ENCODE measurements at places on chromosomes 4 and X. TPM values are rescaled to one million over a fixed set of nuclear protein-coding genes. Genes with fewer than 3 reads are reported as not detected.

GRCh38 chr4:66750273-66750672, 795.0 kb downstream of the CENPC start:
- no peak overlapping the region for H3K27ac ChIP-seq
- H3K36me3 ChIP-seq = no peaks in the 10 kb centered on the region
- no peaks in the 10 kb centered on the region for H3K4me1 ChIP-seq
- no peak overlapping the region for H3K4me3 ChIP-seq
- DNase-seq = no peak
- no peaks in the 10 kb centered on the region for H3K27me3 ChIP-seq

DNA sequence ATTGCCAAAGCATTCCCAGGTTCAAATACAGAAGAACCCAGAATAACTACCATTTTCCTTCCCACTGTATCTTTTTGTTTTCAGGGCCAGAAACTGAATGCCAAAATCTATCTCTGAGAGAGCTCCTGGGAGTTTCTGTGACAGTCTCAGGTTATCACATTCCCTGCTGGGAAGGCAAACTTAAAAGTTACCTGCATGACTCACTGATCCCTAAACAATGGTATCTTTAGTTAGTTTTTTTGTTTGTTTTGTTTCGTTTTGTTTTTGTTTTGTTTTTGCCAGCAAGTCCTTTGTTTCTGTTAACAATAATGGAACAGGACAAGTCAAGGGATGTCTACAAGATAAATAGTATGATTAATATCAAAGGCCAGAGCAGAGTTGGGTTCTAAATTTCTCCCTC, 34.3 kb downstream of the PAPSS1 start:
- no peaks in the 10 kb centered on the region for H3K4me1 ChIP-seq
- H3K36me3 ChIP-seq = no peaks in the 10 kb centered on the region
- no peak overlapping the region for H3K27ac ChIP-seq

DNA sequence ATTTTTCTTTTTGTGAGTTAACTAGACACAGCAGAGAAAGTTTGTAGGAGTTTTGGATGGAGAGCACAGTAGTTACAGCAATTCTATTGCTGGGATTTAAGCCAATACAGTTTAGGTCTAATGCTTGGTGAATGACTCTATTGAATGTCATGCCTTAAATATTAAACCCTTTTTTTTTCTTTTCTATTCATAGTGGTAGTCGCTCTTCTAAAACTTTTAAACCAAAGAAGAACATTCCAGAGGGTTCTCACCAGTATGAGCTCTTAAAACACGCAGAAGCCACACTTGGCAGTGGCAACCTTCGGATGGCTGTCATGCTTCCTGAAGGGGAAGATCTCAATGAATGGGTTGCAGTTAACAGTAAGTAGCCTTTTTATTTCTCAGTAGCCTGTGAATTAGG, 34.8 kb upstream of the DCK start:
- DNase-seq = no peak
- H3K27ac ChIP-seq = no peak overlapping the region
- H3K27me3 ChIP-seq = no peaks in the 10 kb centered on the region
- no peak overlapping the region for H3K4me3 ChIP-seq
- no peaks in the 10 kb centered on the region for H3K4me1 ChIP-seq

- no peaks in the 10 kb centered on the region for H3K27me3 ChIP-seq
- no peak overlapping the region for H3K27ac ChIP-seq
- H3K4me1 ChIP-seq = no peaks in the 10 kb centered on the region
Measured at GRCh38 chr4:154497889-154498288, 6.3 kb upstream of the DCHS2 start.

DNA sequence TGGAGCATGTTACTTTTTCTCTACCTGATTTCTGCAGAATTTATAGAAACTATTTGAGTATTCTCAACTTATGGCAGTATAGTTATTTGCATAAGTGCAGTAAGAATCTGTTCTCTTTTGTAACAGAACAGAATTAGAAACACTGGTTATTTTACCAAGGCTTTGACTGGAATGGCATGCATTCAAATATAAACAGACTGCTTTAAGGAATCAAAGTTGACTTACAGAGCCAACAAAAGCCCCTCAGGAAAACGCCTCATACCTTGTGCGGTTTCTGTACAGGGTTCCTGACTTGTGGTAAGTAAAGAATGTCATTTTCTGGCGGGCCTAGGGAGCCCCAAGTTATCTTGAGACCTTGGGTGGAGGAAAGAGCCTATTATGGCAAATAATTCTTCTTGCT, 97.1 kb downstream of the GPR143 start:
- no peaks in the 10 kb centered on the region for H3K4me1 ChIP-seq
- no peaks in the 10 kb centered on the region for H3K36me3 ChIP-seq

- H3K4me1 ChIP-seq = no peaks in the 10 kb centered on the region
- no peak for DNase-seq
- H3K36me3 ChIP-seq = no peaks in the 10 kb centered on the region
- H3K27me3 ChIP-seq = no peaks in the 10 kb centered on the region
- no peak overlapping the region for H3K4me3 ChIP-seq
- H3K27ac ChIP-seq = no peak overlapping the region
Measured at GRCh38 chrX:31580227-31580626, 508.4 kb upstream of the FTHL17 start.

GRCh38 chr4:72997409-72997808, 72.1 kb downstream of the COX18 start:
- no peak for DNase-seq
- H3K4me1 ChIP-seq = no peaks in the 10 kb centered on the region
- no peaks in the 10 kb centered on the region for H3K36me3 ChIP-seq
- no peak overlapping the region for H3K27ac ChIP-seq
- H3K27me3 ChIP-seq = no peaks in the 10 kb centered on the region

GRCh38 chr4:101346351-101347266, 717 bp downstream of the PPP3CA start:
- H3K27ac ChIP-seq = peak overlapping the region; percentile 88
- H3K36me3 ChIP-seq = no peaks in the 10 kb centered on the region
- H3K4me3 ChIP-seq = peak overlapping the region; percentile 82
- H3K27me3 ChIP-seq = no peaks in the 10 kb centered on the region

DNA sequence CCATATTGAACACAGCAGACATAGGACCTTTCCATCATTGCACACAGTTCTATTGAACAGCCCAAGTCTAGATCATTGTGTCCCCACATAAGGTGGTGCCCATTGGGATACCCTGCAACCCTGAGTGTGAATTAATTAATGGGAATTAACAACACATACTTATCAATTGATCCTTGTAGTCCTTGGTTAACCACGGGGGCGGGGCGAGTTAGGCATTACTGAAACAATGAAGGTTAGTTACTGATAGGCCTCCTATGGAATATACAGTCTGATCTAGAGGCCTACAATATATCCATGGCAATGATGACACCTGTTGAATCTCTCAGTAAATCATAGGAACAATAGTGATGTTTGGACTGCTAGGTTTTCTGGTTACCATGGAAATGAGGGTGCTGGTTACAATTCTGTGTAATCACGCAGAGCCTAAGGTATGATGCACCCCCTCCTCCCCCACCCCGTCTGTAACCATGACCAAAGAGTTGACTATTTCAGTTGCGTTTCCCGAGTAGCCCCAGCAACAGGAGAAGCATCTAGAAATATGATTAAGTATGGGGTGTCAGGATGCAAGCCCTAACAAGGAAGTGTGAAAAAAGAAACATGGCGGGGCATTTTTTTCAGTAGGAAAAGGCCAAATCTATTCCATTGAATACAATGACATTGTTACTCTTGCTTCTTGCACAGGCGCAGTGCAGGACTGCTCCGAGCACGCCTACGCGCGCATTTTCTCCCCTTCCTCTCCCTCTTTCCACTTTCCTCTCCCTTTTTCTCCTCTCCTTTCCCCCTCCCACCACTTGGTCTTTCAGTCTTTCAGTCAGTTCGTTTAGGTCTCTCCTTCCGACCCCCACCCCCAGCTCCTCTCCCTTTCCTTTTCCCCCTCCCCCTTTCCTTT, 677 bp upstream of the NONO start:
- H3K27ac ChIP-seq = peak overlapping the region; percentile 89
- no peaks in the 10 kb centered on the region for H3K4me1 ChIP-seq
- H3K27me3 ChIP-seq = no peaks in the 10 kb centered on the region
- no peak for DNase-seq
- peak overlapping the region; percentile 36 for H3K4me3 ChIP-seq

GRCh38 chr4:88286897-88287296, 2.5 kb upstream of the PPM1K start:
- DNase-seq = no peak
- no peaks in the 10 kb centered on the region for H3K27me3 ChIP-seq
- H3K4me1 ChIP-seq = no peaks in the 10 kb centered on the region
- peak overlapping the region; percentile 99 for H3K27ac ChIP-seq
- H3K4me3 ChIP-seq = no peak overlapping the region
- H3K36me3 ChIP-seq = no peaks in the 10 kb centered on the region

DNA sequence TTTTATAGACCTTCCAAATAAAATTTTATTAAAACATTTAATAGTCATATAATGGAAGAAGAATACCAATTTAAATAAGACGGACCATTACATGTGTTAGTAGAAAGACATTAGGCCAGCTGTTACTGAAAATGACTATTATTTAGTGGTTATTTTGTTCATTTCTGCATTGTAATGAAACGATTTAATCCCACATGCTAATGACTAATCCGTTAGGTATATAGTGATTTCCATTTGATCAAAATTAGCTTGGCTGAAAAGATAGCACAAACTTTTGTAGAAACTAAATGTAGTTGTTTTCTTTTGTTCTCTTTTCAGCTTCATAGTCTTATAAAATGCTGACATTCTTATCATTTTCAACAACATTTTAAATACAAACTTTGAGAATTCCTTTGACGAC, 556.1 kb upstream of the TENM3 start:
- no peak overlapping the region for H3K4me3 ChIP-seq
- H3K36me3 ChIP-seq = no peaks in the 10 kb centered on the region
- no peaks in the 10 kb centered on the region for H3K4me1 ChIP-seq
- DNase-seq = no peak
- no peak overlapping the region for H3K27ac ChIP-seq

DNA sequence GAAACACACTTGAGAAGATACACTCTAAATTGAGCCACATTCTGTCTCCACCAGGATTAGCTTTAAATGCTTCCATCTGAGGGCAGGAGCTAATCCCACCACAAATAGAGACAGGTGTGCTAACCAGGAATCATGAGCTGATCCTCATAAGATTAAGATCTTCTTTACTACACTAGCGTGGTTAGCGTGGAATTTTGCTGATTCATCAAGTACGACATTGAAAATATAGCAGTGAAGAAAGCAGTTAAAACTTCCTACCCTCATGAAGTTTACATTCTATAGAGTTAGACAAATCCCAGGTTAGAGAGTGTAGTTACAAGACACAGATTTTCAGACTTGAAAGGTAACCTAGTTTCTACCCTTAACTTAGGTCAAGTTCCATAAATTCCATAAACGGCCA, 5.3 kb upstream of the APELA start:
- H3K27ac ChIP-seq = no peak overlapping the region
- H3K27me3 ChIP-seq = no peaks in the 10 kb centered on the region

DNA sequence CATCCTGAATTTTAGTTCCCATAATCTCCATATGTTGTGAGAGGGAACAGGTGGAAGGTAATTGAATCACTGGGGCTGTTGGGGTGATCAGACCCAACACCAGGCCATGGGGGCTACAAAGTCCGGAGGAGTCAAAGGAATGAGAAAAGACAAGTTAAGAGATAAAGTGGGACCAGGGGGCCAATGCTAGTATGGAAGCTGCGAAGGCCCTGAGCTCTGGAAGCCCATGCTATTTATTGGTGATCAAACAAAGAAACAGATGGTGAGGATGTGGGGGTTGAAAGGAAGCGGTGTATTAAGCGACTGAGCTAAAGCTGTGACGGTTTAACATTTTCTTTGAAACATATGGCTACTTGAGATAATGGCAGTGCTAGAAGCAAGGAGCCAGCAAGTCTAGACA, 132.8 kb downstream of the PDGFC start:
- peak overlapping the region; percentile 69 for H3K27ac ChIP-seq
- no peaks in the 10 kb centered on the region for H3K4me1 ChIP-seq
- H3K4me3 ChIP-seq = no peak overlapping the region

DNA sequence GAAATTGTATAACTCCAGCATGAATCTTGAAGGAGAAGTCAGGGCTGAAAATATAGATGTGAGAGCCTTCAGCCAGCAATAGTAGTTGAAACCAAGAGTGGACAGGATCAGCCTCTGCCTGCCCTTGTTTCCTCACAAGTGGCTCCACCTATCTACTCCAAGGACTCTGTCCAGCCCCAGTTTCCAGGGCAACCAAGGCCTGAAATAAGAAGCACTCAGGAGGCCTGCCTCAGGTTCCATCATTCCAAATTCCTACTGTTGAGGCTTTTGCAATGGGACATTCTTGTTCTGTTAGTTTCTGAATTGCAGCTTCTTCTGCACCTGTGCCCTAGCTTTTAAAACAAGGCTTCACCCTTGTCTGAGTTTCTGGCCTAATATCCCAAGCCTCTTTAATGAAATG, 41.6 kb downstream of the TRPC5OS start:
- no peaks in the 10 kb centered on the region for H3K27me3 ChIP-seq
- H3K4me3 ChIP-seq = no peak overlapping the region
- no peak for DNase-seq
- H3K36me3 ChIP-seq = no peaks in the 10 kb centered on the region
- H3K27ac ChIP-seq = no peak overlapping the region

DNA sequence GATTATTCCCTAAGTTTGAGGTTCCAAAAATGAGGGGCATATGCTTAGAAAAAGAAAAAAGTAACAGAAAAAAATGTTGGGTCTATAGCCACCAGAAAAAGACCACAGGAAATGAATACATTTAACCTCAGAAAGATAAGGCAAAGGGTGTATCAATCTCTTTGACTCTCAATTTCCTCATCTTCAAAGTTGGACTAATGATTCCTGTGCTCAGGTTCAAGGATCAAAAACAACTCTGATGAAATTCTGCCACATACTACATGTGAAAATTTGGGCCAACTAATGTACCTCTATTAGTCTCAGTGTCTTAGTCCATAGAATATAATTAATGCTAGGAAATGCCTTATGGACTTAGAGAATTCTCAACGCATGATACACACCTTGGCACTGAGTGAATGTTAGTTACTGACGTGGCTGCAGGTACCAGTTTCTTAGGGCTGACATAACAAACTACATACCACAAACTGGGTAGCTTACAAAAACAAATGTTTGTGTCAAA, 257.7 kb downstream of the ANKRD50 start:
- H3K27ac ChIP-seq = no peak overlapping the region
- H3K27me3 ChIP-seq = no peaks in the 10 kb centered on the region
- no peak overlapping the region for H3K4me3 ChIP-seq
- H3K4me1 ChIP-seq = no peaks in the 10 kb centered on the region
- H3K36me3 ChIP-seq = no peaks in the 10 kb centered on the region

Gene GLOD5
- not detected for total RNA-seq

Gene PAGE2
- not detected for total RNA-seq

Gene GLRA3
- total RNA-seq = not detected

Gene RS1
- total RNA-seq = not detected
